ENCODE measurements at places on chromosomes 3 and 15.
A peak's percentile ranks its signal among the peaks of the same experiment; 100 is the strongest.

- no peak for DNase-seq
These were observed 224.9 kb upstream of the ZNF717 start for GRCh38 chr3:76010252-76010651.

GRCh38 chr3:277873-278272, 81.3 kb downstream of the CHL1 start:
- DNase-seq: no peak

DNA sequence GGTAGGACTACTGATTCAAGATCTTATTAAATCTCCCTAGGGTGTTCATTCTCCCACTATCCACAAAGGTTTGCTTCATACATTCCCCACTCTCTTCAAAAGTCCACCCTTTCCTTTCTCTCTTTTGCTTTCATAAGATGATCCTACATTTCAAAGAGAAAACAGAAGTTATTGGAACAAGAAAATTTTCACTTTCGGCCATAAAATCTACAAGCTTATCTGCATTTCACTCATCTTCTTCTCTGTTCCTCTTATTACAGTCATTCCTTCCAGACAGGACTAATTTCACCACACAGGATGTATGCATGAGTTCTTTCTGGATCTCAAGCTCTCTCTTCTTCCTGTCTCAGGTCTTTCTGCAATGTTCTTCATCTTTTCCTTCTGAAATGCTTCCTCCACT, 238.7 kb downstream of the ISL2 start:
- no peak for DNase-seq

- DNase-seq: peak; percentile 28
These were observed 12.9 kb downstream of the OPA1 start for GRCh38 chr3:193605876-193606275.
